ENCODE measurements at places on chromosomes 1 and 21.

DNA sequence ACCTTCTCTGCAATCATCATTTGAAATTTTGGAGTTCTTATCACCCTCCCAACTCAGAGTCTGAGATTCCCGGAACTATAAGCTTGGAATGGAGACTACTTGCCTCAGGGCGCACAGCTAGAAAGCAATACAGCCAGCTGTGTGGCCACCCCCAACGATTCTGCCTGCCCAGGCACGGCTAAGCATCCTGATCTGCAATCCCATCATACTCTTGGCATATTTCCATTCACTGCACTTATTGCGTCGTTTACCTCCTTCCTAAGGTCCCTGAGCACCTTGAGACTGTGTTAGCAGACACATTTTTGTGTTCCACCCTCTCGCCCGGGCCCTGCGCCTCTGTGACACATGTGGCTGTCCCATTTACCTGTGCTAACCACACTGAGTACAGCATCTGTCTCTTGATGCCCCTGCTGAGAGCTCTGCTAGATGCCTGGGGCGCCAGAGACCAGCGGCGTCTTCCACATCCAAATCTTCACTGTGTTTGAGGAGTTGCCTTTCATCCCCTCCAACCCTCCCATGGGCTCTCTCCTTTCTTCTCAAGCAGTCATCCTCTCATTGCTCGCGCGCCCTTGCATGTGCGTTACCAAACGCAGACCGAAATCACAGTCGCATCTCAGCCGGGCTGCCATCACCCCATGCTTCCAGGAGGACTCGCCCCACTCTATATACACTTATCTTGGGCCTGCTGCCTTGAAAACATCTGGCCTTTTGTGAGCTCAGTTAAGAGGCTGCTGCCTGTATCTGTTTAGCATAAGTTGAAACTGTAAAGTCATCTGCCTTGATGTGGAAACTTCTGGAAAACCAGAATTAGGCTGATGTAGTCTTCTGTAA is 3.5 kb upstream of the CLDN19 start:
- no peak for DNase-seq

- no peak for DNase-seq
Measured at GRCh38 chr1:40795811-40796586, 12.4 kb downstream of the KCNQ4 start.

GRCh38 chr1:54967372-54967771 is 13.1 kb upstream of the TMEM61 start:
- DNase-seq, result no peak

DNA sequence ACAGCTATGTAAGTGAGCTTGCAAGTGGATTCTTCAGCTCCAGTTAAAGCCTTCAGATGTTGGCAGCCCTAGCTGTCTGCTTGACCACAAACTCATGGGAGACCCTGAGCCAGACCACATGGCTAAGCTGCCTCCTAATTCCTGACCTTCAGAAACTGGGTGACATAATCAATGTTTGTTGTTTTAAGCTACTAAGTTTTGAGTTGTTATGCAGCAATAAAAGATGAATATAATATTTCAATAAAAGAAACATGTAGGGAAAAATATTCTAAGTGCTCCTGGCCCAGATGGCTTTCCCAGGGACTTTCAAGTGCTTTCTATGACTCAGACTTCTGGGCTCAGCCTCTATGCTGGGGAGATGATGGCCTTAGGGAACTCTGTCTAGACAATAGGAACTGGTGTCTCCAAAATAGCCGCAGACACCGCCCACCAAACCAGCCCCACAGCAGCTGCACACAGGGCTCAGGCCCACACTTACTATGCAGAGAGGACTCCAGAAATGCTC is 20.3 kb upstream of the AZIN2 start:
- no peak for DNase-seq

DNA sequence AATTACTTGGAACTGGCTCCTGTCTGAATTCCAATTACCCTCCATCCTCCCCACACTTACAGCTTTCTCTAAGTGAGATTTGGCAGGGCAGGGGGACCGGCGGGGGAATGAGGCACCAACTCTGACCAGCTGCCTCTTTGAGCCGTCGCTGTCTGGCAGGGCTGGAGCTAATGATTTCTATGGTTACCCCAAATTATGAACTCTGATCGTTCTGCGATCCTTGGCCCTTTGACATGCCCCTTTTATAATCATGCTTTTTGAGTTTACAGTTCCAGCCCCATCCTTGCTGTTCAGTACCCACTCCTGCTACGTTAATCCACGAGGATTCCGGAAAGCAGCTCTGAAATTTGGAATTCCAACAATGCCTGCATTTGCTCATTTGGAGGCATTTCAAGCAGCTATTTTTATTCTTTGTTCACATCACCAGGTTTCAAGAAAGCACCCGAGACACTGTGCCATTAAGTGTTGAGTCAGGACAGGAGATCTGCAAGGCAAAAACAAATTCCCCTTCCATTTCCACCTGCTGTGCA is 54.6 kb upstream of the LBR start:
- no peak for DNase-seq

GRCh38 chr1:37056325-37056724 is 22.0 kb upstream of the GRIK3 start:
- DNase-seq, result no peak

DNA sequence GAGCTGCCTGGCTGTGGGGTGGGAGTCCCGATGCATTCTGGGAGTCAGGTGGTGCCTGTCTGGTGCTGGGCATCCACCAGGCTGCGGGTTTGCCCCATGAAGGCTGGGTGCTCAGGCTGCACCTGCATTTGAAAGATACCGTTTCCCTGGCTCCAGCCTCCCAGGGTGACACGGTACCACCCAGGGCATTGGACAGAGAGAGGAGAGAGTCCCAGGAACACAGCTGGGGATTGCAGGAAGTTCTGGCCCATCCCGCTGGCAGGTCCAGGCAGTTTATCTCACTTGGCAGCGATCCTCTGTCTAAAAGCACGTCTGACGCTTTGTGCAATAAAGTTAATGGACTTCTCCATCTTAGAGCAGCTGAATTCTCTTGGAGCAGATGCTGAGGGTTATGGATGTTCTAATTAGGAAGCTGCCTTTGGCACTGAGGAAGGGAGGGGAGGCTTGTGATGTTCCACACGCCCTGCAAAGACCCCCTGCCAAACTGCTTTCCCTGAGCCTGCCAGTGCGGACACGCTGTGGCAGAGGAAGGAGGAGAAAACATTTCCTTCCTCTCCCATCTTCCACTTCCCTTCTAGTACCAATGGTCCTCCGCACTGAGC is 246.9 kb downstream of the GRIK3 start:
- no peak for DNase-seq

GRCh38 chr1:205568469-205569361 is 63.1 kb downstream of the ELK4 start:
- no peak for DNase-seq

DNA sequence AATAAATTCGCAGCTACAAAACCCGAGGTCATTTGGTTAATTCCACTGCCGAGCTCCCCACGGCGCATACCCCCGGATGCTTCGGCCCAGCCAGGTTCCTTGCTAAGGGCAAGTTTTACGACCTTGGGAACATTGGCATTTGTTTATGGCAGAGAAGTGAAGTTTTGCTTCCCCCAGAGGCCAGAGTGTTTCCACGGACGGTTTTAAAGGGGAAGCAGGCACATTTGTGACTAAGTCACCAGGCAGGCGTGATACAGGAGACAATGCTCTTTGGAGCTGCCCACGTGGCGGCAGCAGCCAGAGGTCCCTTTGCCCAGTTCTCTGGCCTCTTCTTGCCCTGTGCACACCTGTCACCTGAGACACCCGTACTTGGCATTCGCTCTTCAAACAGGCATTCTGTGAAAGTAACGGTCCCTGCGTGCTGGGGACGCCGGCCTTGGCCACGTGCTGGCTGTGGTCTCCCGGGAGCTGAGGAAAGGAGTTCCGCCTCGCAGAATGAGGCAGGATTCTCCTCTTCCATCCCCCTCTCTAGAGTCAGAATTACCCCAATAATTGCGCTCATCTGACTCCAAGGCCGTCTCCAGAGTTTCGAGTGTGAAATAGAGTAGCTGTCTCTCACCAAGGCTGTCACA is 138.3 kb downstream of the PRDM16 start:
- no peak for DNase-seq

DNA sequence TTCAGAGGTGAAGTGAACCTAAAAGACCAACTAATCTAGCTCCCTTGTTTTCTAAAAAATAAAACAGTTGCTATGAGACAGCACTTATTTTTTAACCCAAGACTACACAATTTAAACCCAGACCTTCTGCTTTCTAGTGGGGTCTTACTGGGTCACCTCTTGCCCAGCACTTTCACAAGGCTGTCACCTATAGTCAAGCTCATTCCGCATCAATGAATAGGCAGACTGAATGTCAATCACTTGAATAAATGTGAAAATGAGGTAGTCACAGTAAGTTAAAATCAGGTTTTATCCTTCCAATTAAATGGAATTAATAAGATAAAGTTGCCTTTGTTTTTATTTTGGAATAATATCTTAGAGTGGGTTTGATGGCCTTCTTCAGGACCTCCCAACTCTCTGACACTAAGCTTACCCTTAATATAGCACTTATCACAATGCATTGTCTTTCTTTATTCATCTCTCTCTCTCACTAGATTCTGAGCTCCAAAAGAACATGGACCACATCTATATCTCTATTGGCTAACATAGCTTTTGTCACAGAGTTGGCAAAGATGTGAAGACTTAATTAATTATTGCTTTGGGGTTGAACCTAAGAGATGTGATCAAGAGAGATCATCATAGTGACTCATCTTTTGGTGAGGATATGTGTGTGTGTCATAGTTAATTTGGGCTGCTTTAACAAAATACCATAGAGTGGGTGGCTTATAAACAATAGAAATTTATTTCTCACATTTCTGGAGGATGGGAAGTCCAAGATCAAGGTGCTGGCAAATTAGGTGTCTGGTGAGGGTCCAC is 248.7 kb upstream of the DAB1 start:
- DNase-seq, result no peak

DNA sequence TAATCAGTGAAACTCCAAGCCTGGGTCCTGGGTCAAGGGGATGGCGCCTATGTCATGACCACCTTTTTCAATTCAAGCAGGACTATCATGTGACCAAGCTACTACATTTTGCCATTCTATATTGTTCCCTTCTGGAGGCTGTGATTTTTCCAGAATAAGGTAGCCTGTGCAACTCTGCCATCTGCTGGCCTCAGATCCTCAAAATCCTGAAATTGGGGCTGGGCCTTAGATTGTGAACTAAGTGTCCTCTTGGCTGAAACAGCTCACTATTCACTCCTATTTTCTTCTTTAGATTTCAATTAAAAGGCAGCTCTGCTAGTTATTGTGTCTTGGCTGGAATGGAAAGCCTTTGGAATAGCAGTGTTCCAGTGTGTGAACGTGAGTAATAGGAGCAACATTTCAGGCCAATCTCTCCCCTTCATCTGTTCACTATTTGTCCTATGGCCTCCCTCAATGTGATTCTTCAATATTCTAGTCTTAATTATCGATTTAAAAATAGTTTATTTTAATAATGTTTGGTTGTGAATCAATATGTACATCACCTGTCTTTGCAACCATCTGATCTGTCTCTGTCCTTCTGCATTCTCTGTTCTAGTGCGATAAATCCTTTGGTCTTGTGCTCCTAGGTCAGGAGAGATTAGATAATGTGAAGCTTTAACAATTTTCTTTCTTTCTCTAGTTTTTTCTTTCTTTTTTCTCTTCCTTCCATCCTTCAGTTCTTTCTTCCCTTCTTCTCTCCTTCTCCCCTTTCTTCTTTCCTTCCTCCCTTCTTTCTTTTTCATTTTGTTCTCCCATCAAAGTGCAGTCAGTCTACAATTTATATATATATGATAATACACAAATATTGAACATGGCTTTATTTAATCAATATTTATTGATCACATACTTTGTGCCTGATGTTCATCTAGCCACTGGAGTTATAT is 69.8 kb downstream of the CR1 start:
- DNase-seq, result no peak

DNA sequence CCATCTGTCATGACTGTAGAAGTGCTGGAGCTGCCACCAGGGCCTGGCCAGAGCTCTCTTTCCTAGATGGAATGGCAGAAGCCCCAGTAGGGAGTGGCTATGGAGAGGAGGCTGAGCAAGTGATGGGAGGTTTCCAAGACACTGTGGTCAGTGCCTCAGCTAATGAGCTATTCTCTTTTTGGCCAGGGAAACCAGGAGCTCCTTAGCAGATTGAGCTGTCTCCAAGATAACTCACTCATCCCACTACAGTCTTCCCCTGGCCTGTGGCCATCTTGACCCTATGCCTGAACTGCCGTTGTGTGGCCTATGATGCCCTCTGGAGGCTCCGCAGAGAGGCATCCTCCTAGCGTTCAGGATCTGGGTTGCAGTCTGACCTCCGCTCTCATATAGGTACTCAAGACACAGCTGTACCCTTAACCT is 60.5 kb downstream of the ERI3 start:
- no peak for DNase-seq

DNA sequence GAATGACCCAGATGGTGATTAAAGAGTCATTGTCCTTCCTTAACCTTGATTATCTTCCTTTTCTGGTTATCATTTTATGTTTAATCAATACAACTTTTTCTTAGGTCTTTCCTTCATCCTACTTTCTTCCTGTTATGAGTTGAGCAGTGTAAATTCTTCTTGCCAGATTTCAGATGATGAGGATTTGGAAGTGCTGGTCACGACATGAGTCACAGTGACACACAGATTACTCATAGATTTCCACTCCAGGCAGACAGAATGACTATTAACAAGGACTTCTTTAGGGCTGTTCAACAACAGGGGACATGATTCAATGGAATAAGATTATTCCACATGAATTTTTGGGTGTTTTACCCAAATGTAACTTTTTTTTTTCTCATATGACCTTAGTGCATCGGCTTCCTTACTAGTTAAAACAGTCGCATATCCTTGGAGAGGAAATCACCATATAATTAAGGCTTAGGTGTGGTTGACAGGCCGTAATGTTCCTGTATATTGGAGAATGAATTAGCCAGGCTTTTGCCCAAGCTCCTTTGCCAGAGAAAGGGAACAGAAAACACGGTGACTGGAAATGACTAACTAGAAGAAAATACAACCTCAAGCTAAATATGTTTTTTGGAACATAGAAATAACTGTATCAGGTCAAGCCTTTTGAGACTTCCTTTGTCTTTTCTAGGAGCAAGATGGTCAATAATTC is 44.2 kb downstream of the PRRX1 start:
- no peak for DNase-seq

- DNase-seq, result no peak
Measured at GRCh38 chr1:156538711-156539440, 33.5 kb downstream of the IQGAP3 start.

DNA sequence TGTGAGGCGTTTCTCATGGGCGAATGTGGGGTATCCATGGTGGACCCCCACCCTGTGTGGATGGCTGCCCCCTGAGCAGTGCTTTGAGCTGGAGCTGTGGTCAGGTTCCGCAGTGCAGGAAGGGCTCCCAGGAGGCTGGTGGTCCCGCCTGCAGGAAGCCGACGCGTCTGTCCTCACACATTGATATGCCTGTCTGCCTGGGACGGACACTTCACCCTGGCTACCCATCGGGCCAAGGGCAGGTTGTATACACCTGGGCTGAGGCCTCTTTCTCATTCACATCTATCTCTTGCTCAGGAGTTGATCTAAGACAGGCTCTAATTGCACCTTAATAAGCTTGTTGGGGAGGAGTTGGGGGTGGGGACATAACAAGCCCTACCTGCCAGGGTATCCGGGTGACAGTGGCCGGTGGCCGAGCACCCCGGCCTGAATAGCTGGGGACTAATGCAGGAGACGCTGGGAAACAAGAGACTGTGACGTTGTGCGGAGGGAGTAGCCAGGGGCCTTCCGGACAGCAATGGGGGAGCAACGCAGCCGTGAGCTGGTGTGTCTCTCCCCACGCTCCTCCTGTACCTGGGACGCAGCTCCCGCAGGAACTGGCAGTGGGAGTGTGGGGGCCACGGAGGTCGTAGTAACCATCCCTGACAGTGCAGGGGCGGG is 21.7 kb downstream of the PDXK start:
- no peak for DNase-seq

- DNase-seq, result no peak
Measured at GRCh38 chr1:230341162-230341546, 85.0 kb downstream of the PGBD5 start.

- no peak for DNase-seq
Measured at GRCh38 chr1:237239248-237239647, 197.3 kb downstream of the RYR2 start.

Data from stimulated activated CD8-positive, alpha-beta memory T cell treated with anti-CD3 and anti-CD28 coated beads, Interleukin-15, amount 100 ng/mL, for 4 hours (primary cell).